Stimulated activated CD8-positive, alpha-beta memory T cell treated with anti-CD3 and anti-CD28 coated beads, Interleukin-4, amount 100 ng/mL, for 4 hours (primary cell): ENCODE measurements at places on chromosomes 12 and 14.

GRCh38 chr12:46553911-46554310 lies 181.3 kb upstream of the SLC38A2 start:
- DNase-seq: no peak

DNA sequence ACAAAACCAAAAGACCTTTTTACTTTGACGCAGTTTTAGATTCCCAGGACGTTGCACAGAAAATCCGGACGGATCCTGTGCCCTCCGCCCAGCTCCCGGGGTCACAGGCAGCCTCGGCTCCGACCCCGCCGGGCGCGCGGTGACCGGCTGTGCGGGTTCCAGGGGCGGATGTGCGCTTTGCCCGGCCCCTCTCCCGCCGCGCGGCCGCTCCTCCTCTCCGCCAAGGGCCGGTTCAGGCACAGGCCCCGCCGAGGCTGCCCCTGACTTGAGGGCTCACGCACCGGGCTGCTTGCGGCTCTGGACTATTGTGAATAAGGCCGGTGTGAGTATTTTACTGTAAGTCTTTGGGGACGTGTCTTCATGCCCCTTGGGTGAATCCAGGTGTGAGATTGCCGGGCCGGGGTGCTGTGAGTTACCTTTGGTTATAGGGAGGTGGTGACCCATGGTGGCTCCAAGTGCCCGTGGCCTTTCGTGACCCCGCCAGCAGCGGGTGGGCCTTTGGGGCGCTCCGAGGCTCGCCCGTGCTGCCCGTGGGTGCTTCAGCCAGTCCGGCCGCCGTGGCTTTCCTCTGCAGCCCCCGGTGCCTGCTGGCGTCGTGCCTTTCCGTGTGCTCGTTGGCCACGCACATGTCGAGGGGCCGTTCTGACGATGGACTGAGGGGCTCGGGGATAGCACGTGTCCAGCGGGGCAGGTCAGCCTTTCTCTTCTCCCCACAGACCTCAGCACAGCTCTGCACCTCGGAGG lies 45.9 kb downstream of the NOC4L start:
- DNase-seq: no peak

- DNase-seq: no peak
Observed at GRCh38 chr14:64807551-64807950, 72.2 kb downstream of the SPTB start.

DNA sequence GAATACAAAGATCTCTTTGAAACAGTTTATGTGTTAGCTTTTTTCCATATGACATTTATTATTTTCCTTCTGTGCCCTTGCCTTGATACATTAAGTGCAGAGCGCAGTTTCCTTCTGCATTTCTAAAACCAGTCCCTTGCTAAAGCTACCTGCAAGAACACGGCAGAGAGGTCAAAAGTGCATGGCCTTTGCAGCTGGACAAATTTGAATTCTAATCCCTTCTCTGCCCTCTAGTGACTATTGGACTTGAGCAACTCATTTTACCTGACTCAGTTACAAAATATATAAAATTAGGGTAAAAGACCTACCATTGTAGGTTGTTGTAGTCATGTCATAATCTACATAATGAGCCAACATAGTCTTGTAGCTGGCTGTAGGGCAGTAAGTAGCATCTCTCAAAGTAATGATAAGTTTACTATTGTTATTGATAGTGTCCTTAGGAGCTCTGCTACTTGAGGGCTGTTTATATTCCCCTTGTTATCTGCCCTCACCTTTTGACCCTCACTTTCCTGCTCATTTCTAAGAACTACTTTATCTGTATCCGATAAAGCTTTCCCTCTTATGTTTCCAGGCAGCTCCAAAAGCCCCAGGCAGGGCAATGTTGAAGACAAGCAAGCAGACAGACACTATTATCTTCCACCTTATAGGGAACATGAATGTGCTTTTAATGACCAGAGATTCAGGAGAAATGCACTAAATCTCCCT lies 120.0 kb upstream of the PDZRN4 start:
- DNase-seq: no peak

- DNase-seq: no peak
Observed at GRCh38 chr12:22046968-22047390, 961 bp downstream of the CMAS start.

GRCh38 chr12:50004696-50005095 lies 20.6 kb downstream of the RACGAP1 start:
- DNase-seq: no peak

- no peak for DNase-seq
Observed at GRCh38 chr12:96729886-96730285, 177.2 kb upstream of the NEDD1 start.

DNA sequence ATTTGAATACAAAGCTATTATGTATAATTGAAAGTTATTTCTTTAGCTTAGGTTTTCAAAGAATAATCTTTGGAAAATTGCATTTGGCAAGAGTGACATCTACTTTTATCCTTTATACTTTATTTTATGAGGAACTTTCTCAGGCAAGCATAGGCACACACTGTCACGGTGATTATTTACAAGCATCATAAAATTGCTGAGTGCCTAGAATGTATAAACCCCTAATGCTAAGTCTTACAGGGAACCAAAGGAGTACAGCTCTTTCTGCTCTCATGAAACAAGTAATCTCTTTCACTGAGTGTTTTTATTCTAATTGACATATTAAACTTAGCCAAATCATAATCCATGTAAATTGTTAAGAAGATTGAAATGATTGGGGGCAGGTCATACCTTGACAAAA lies 154.9 kb downstream of the FSCB start:
- no peak for DNase-seq

DNA sequence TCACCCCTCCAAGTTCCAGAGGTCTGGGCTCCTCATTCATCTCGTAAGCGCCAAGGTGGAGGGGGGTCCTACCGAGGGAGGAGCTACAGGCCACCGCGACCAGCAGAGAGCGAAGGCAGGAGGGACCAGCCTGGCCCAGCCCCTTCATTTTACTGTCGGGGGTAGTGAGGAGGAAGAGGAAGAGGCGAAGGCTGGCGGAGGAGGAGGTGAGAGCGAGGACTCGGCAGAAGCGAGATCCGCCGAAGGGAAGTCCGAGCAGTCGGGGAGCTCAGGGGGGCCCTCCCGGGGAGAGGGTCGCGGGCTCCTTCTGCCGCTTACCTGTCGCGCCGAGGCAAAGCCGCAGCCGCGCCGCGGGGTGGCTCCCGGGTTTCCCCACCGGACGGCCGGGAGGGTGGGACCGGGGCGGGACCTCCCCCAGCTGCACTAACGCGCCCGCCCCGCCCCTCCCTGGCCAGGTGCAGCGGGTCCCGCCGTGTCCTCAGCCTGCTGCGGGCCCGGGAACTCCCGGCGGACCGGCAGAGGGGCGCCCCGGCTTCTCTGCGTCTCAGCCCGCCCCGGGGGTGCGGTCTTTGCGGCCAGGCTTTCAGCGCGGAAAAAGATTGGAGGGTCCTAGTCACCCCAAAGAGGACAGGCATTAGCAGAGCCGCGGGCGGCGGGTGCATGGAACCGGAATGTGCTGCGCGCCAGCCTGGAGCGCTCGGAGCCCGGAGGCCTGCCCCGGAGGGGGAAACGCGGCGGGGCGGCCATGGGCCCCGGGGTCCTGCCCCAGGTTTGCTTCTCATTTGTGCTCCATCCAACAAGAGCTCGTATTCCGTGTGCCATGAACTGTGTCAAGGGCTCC lies at the start of gene GALNT6:
TSS of gene GALNT6 (minus strand) at position 124 of the 841 bp plus-strand sequence. CDS start 11,625 bp downstream, outside the sequence.
- DNase-seq: peak; percentile 50

DNA sequence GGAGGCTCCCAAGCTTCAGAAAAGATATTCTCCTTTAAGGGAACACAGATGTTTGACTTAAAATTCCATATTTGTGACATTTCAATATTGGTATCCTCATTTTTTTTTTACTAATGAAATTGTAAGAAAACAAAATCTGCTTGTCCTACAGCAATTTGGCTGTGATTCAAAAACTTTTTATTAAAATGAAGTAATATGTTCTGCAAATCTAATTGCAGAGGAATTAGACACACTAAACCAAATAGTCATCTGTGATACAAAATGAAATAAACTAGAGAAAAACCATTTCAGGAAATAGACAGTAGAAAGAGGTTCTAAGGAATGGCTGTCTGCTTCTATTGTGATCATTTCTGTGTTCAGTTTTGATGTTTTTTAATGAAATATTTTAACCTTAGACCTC lies 50.1 kb upstream of the HIF1A start:
- no peak for DNase-seq

DNA sequence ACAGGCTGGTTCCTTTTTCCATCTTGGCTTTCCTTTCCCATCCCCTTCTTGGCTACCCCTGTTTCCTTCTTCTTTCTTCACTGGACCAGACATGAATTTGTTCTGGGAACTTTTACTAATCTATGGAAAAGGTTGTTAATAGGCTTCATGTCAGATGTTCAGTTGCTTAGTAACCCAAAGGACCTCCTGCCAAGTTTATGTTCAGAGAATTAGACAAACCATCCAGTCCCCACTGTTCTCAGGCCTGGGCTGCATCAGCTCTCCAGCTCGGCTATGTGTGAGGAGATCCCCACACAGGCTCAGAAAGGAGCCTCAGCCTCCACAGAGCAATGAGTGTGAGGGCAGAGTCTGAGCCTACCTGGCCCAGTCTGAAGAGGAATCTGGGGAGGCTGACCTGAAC lies 78.0 kb downstream of the AKAP6 start:
- no peak for DNase-seq

DNA sequence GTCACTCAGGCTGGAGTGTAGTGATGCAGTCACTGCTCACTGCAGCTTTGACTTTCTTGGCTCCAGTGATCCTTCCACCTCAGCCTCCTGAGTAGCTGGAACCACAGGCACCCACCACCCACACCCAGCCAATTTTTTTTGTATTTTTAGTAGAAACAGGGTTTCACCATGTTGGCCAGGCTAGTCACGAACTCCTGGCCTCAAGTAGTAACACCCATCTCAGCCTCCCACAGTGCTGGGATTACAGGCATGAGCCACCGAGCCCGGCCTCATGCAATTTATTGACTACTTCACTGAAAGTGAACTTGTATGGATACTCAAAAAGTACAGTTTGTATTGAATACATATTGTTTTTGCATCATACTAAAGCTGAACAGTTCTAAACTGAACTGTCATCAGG lies 9.1 kb downstream of the PSEN1 start:
- no peak for DNase-seq

DNA sequence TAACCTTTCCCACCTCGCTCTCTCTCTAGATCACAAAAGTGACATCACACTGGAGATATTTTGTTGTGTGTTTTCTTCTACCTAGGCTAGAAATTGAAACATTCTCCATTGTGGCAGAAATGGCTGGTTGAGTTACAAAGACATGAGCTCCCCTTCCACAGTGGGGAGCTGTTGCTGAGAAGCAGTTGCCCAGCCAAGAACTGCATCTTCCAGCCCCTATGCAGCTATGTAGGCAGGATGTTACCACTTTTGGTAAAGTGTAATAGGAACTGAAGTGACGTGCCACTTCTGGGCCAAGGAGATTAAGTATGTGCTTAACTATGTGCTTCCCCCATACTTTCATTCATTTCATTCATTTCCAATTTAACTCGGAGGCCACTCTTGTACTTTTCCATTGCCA lies 138.7 kb upstream of the E2F7 start:
- no peak for DNase-seq

DNA sequence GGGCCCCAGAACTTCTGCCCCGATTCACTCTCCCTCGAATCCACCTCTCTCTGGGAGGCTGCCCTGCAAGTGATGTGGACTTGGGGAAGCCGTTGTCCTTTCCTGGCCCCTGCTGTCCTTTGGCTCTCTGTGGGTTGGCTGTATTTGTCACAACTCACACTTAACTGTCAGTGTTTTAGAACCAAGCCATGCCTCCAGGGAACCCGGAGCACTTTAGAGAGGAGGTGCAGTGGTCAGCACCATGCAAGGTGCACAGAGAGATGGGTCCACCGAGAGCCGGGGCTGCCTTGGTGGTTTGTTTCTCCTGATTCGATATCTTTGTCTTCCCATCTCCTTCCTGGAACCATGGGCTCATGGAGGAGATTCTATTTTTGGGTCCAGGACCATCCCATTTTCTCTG lies 129.5 kb upstream of the RTL1 start:
- DNase-seq: no peak

DNA sequence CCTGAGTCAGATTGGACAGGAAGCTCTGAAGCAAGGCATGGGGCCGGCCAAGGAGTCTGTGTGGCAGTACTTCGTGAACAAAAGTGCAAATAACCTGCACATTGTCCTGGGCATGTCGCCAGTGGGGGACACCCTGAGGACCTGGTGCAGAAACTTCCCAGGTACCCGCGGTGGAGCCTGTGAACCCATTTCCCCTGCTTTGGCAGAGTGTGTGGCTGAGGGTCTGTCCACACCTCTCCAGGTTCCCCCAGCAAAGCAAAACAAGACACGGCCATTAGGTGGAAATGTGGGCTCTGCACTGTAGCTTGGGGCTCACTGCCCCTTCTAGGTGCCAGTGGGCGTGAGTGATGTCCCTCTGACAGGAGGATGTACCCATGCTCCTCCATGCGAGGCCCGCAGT lies 79.4 kb downstream of the CCDC92 start:
- DNase-seq: no peak

- DNase-seq: no peak
Observed at GRCh38 chr12:79448816-79449215, 241.9 kb downstream of the PAWR start.

GRCh38 chr14:21070610-21071224 lies 613 bp downstream of the ARHGEF40 start:
- no peak for DNase-seq

DNA sequence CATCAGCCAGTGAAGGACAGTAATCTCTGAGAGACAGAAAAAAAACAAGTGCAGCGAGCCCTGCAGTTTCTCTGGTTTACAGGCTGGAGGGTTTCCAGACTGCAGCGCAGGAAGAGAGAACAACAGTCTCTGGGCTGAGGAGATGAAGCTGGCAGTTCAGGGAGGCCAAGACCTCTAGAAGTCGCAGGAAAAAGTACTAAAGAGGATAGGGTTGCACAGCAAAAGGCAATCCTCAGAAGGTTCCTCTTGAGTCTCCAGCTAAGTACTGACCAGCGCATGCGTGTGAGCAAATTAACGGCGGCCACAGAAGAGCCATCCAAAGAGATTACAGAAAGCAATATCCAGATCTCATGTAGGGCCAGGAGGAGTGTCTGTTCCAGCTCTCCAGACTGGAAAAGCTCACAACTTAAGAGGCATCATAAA lies 12.2 kb upstream of the CCDC60 start:
- no peak for DNase-seq

- no peak for DNase-seq
Observed at GRCh38 chr14:93322929-93323599, 9.8 kb downstream of the BTBD7 start.

DNA sequence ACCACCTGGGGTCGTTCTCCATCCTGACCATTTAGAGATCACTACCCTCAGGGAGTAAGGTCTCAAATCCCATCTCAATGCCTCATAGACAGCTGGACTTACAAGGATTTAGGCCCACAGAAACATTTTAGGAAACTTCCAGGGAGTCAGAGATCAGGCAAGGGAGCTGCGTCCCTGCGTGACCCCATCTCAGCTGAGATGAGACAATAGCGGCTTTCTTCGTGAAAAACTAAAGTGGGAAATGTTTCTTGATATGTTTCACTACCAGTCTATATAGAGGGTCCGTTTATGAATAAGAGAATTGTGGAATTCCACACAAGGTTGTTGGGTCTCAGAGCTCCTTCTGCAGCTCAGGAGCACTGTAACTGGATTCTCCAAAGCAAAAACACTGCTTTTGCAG lies 105.1 kb downstream of the VCPKMT start:
- DNase-seq: no peak
